ENCODE measurements at places on chromosomes 16 and 17.

DNA sequence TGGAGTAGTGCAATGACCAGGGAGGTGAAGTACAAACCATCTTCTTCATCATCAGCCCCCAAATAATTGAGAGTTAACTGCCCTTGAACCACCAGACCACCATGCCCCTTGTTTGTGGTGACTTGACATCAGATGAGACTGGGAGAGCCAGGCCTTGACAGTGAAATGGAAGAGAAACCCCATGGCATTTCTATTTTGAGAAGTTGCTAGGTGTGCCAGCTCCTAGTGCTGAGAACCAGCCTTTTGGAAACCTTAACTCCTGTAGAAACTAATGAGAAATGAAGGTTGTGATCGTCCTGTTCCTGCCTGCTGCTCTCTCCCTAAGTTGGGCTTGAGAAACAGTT, 2.8 kb downstream of the TMEM94 start:
- DNase-seq = no peak

GRCh38 chr16:65832679-65833078, 533.8 kb upstream of the CDH5 start:
- no peak for DNase-seq

- no peak for DNase-seq
Observed at GRCh38 chr17:77424585-77425344, 284.0 kb downstream of the SEC14L1 start.

- DNase-seq = no peak
Observed at GRCh38 chr16:25691519-25692091, at the start of gene HS3ST4. TSS of gene HS3ST4 (plus strand) at chr16:25691959.

DNA sequence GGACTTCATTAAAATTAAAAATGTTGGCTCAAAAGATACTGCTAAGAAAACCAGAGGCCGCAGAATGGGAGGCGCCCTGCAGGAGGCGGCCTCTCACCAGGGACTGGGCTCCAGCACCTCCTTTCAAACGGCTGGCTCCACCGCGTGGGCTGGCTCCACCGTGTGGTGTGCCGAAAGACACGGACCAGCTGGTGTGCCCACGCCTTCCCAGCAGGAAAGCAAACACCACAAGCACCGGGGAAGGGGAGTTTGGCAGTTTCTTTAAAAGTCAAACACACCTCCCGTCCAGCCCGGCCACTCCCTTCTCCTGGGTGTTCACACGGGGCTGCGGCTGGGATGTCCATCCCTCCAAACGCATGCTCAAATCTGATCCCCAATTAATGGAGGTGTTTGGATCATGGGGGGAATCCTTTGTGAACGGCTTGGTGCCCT, 13.9 kb downstream of the HAGH start:
- DNase-seq = peak; percentile 80

DNA sequence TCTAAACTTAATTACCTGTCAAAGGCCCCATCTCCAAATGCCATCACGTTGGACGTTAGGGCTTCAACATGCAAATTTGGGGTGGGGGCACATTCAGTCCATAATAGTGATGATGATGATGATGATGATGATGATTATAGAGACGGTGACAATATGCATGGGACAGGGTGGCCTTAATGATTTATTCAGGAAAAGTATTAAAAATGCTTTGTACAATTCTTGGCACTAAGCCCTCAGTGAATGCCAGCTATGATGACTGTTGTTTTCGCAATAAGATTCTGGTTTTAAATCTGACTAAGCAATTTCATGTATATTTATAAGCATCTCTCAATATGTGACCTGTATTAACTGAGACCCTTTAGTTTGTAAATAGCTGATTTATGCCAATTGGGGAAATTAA, 106.3 kb downstream of the C16orf95 start:
- DNase-seq = no peak

DNA sequence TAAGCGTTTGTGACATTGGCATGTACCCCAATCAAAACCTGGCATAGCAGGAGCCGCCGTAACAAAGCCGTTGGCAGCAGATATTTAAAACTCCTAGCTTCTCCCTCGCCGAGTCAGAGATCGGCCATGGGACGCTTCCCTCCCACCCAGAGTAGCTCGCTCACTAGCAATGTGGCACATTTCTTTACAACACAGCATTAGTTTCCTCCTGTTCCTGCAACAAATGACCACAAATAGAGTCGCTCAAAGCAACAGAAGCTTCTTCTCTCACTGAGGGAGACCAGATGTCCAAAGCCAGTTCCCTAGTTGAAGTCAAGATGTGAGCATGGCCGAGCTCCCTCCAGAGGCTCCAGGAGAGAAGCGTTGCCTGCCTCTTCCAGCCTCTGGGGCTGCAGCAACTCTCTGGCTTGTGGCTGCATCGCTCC, 106.7 kb downstream of the RBFOX3 start:
- no peak for DNase-seq

- DNase-seq = peak; percentile 76
Observed at GRCh38 chr17:75601057-75601987, 13.7 kb downstream of the MYO15B start.

DNA sequence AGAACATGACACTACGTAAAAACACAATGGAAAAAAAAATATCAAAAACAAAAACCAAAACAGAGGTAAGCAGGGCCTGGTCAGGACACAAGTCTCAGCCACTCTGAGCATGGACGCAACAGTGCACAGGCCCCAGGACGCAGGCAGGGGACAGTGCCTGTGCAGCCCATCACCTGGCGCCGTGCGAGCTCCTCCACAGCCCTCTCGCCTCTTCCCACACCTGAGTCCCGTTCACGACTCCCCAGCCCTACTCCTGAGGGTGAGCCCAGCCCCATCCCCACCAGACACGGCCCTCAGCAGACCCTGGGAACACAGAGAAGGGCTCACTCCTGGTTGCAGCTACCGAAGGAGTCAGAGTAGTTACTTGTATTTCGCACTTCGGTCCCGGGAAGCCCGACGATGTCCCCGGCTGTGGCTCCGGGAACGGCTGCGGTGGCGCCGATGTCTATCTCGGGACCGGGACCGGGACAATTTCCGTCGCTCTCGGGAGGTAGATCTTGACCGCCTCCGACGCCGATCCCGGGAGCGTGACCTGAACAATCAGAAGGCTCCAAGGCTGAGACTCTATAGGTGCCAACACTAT, 9.4 kb downstream of the HBQ1 start:
- DNase-seq = no peak

DNA sequence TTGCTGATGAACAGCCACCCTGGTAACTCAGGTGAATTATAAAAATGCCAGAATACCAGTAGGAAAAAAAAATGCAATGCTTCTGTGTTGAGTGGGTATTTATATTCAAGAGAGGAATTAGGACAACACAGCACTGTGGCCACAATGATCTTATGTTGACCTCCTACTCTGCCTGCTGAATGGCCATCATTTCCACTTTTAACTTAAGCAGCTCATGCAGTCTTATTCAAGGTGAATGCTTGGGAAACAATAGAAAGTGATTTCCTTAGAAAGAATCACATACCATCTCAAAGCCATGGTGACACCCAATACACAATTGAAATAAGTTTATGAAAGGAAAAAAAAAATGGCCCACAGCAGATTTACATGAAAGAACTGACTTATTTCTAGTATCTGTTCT, 224.0 kb downstream of the CDH8 start:
- no peak for DNase-seq

GRCh38 chr16:9412031-9412914, 320.8 kb downstream of the HAPSTR1 start:
- no peak for DNase-seq

- peak; percentile 83 for DNase-seq
Observed at GRCh38 chr17:42704837-42705494, 22.6 kb downstream of the CNTNAP1 start.

DNA sequence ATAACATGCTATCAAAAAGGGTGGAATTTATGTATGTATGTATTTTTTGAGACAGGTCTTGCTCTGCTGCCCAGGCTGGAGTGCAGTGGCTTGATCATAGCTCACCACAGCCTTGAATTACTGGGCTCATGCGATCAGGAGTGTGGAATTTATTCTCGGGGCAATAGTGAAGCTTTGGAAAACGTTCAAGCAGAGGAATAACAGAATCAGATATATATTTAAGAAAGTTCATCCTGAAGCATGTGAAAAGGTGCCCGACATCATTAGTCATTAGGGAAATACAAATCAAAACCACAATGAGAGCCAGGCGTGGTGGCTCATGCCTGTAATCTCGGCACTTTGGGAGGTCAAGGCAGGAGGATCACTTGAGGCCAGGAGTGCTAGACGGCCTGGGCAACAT, 7.7 kb upstream of the ITGAE start:
- no peak for DNase-seq

DNA sequence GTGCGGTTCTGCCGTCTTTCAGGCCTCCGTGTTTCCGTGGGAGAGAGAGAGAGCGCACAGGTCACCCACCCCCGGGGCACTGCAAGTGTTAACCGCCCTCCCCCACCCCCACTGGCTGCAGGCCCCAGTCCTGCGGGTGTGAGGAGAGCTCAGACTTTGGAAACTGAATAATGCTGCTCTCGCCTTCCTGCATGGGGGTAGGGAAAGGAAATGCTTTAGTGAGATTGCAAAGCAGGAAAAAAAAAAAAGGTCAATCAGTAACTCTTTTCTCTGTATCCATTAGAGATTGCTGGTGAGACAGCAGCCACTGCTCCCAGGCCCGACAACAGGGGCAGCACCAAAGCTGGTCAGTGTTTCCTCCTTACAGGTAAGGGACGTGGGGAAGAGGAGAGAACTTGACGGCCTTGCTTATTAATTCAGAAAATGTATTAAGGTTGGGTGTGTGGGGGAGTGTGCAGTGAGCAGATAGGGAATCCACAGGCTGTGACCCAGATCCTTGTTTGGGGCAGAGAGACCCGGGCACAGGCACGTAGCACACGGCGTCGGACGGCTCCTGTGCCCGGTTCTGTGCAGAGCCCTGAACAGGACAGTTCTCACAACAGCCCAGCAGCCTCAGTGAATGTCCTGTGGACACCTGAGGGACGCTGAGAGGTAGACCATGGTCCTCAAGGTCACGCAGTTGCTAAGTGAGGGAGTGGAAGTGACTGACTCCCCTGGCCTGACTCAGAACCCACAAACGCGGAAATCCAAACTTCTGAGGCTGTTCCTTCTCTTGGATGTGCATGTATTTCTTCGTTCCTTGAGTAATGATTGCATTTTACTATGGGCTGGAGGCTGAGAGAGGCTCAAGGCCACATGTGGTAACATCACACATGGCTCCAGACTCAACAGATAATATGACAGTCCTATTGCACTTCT, 156.5 kb downstream of the FOXL1 start:
- DNase-seq = no peak

DNA sequence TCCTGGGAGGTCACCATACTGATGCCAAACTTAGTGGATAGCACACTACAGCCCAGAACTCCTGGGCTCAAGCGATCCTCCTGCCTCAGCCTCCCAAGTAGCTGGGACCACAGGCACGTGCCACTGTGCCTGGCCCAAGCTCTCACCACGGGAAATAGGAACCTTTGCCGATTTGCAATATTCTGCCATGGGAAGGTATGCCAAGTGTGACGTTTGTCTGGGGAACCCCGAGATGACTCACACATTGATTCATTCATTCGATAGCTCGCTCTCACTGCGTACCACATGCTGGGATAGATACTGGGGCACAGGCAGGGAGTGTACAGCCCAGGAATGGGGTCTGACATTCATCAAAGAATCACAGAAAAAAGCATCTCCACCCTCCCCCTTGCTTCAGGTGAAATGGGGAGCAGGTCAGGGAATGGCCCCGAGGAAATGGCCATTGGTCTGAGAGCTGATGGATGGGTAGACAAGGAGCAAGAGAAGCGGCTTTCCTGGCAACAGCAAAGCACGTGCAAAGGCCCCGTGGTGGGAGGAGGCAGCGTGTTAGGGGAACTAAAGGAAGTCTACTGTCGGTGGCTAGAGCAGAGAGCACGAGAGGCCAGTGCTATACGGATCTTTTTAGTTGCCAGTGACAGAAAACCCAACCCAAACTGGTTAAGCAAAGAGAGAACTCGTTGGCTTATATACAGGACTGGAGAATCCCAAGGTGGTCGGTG, 44.1 kb downstream of the DNAH17 start:
- peak; percentile 49 for DNase-seq

DNA sequence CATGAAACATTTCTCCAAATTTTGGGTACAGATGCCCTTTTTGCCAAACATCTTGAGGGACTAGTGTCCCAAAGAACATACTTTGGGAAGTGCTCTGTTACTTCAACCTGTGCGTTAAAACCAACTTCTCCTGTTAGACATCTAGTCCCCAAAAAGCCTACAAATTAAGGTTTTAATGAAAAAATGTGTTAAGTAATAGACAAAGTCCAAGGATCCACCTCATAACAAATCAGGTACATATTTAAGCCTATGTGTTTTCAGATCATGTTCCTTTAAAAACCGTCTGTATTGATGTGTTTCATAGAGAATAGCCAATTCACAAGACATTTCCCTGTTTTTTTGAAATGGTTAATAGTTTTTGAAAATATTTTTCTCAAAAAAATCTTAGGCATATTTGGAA, 174.8 kb upstream of the FAM20A start:
- DNase-seq = no peak

DNA sequence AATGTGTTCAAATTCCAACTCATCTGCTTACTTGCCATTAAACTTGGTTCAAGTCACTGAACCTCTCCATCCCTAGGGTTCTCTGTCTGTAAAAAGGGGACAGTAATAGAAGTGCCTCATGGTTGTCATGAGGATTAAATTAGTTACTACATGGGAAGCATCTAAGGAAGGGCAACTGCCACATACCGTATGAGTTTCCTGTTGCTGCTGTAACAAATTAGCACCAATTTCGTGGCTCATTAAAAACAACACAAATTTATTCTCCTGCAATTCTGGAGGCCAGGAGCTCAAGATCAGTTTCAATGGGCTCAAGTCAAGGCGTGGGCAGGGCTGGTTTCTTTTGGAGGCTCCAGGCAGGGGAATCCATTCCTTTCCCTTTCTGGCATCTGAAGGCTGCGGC, 18.6 kb downstream of the CD300LF start:
- no peak for DNase-seq

DNA sequence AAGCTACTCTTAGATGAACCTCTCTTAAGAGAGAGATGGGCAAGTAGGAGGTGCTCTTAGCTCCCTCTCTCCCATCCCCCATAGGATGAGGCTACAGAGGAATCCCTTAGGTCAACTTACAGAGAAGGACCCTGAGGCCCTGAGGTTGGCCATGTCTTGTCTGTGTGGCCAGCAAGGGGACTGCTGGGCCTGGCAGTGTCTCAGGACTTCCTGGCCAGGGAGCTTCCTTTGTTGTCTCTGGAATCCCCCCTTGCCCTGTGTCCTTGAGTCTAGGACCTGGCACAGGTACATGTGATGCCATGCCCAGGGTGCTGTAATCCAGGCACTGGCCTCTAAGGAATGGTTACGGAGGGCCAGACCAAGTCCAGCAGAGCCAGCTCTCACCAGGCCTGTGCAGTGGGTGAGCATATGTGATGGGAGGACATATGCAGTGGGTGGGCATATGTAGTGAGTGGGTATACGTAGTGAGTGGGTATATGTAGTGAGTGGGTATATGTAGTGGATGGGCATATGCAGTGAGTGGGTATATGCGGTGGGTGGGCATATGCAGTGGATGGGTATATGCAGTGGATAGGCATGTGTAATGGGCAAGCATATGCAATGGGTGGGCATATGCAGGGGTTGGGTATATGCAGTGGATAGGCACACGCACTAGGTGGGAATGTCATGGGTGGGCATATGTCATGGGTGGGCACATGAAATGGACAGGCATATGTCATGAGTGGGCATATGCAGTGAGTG, 20.3 kb upstream of the PECAM1 start:
- DNase-seq = no peak

Measured in activated naive CD4-positive, alpha-beta T cell treated with anti-CD3 and anti-CD28 coated beads for 36 hours (primary cell).